ENCODE measurements at places on chromosomes 16 and 17. TPM values are rescaled to one million over a fixed set of nuclear protein-coding genes. Genes with fewer than 3 reads are reported as not detected.

The C1QTNF8 gene
- 0.20 TPM for total RNA-seq

The SEZ6L2 gene
- total RNA-seq, result 48.7 TPM

The TEX14 gene
- not detected for total RNA-seq

The KREMEN2 gene
- 5.0 TPM for total RNA-seq

The CACNG4 gene
- 0.22 TPM for total RNA-seq

The PRCD gene
- 4.8 TPM for total RNA-seq

The ORC6 gene
- 128 TPM for total RNA-seq

The C16orf96 gene
- 1.6 TPM for total RNA-seq

- DNase-seq, result no peak
Observed at GRCh38 chr17:69407759-69408158, 6.7 kb upstream of the MAP2K6 start.

- DNase-seq, result no peak
Observed at GRCh38 chr16:31876951-31877828, 3.6 kb downstream of the ZNF267 start.

GRCh38 chr17:28317099-28317965, 1.7 kb upstream of the TMEM97 start:
- peak; percentile 72 for DNase-seq

GRCh38 chr16:4663777-4664465, 29.4 kb upstream of the NUDT16L1 start:
- DNase-seq, result no peak

- DNase-seq, result no peak
Observed at GRCh38 chr17:80751946-80752581, 207.4 kb downstream of the RPTOR start.

GRCh38 chr16:17177242-17177958, 293.4 kb downstream of the XYLT1 start:
- DNase-seq, result no peak

- DNase-seq, result no peak
Observed at GRCh38 chr17:19296786-19297778, 59.9 kb downstream of the EPN2 start.

GRCh38 chr17:4837471-4838308, 4.5 kb downstream of the MINK1 start:
- DNase-seq, result no peak

DNA sequence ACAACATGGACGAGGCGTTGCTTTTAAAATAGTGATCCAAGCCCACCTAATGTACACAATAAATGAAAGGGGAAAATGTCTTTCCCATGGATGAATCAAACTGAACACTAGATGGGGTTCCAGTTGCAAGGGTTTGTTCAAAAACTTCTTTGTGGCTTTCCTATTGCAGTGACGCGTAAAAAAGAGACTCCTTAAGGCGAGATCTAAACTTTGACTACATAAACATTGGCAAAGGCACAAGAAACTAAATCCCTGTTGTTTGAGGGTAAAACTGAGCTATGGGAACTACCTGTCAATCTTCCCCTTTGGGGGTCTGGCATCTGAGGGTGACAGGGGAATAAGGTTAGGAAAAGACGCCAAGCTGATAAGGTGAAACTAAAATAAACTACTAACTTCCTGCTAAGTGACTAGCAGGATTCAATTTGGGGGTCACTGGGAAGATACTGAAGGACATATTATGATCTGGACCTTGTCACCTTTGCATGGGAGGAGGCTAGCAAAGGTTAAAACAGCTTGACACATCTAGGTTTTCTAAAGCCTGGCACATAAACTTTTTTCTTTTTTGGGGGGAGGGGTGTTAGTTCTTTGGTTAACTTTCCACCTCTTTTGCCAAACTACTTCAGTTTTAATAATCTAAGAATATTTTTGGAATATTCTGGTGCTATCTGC, 4.7 kb downstream of the SALL1 start:
- no peak for DNase-seq

DNA sequence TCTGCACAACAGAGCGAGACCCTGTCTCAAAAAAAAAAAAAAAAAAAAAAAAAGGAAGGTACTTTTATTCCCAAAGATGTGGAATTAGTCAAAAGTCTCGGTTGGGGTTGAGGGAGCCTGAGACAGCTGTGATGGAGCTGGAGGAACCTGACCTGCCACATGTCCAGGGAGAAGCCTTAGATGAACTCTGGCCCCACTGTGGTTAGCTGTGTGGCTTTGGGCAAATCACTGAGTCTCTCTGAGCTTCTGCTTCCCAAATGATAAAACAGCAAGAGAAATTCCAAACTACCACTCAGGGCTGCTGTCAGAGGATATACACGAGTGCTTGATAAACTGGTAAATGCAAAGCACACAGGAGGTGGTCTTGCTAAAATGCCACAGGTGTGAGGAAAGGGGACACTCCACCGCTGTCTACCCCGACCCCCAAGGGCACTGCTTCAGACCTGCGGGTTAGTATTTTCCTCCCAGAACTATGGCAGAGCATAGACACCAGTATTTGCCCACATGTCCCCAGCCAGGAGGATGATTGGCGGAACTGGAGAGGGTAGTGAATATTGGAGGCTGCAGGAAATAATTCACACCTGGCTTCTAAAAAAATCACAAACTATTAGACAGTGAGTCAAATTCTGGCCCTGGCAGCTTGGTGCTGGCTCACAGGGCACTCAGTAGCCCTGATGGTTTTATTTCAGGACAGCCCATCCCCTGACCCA, 14.7 kb downstream of the DRC3 start:
- DNase-seq, result peak; percentile 46

GRCh38 chr16:79707876-79708275, 107.3 kb upstream of the MAF start:
- no peak for DNase-seq

- DNase-seq, result no peak
Observed at GRCh38 chr16:84595052-84595481, 22.8 kb downstream of the COTL1 start.

GRCh38 chr17:80502578-80502877, 26.1 kb upstream of the NPTX1 start:
- no peak for DNase-seq

DNA sequence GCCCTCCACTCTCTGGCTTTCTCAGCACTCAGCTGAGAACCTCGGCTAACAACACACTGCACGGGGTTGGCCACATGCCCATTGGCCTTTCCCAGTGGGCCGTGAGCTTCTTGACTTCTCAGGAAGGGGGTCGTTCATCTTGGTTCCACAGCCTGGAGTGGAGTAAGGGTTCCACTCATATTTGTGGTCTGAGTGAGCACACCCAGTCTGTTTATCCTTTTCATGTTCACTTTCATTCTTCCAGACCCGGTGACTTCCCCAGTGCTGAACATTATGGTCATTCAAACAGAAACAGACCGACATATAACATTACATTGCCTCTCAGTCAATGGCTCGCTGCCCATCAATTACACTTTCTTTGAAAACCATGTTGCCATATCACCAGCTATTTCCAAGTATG, 8.2 kb downstream of the MILR1 start:
- DNase-seq, result no peak

GRCh38 chr16:35102780-35103403, 1643.5 kb downstream of the TP53TG3F start:
- DNase-seq, result no peak

GRCh38 chr16:88769617-88770460, 15.2 kb downstream of the PIEZO1 start:
- DNase-seq, result peak; percentile 97

DNA sequence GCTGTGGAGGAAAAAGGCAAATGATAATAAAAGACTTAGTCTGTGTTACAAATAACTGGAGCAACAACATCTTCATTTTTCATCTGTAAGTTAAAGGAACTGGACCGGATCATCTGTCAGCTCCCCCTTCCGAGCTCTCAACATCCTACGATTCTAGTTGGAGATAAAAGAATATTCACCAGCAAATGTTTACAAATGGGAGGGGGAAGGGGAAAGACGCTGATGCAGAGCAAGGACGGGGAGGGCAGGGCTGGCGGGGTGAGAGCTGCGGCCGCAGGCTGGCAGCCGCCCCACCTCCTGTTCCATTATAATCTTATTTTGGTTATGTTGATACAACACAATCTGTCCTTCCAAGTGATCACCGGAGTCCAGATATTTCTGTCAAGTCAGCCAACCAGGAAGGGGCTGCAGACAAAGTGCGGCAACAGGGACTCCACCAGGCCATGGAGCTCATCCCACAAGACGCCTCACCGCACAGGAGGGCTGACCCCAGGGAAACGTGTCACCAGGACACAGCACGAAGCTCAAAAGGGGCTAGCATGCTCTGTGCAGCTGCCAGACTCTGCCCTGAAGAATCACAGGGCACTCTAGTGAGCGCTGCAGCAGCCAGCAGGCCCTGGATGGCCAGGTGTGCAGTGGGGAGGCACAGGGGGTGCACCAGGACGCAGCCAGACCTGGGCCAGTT, 19.7 kb downstream of the FBXO31 start:
- DNase-seq, result no peak

- no peak for DNase-seq
Observed at GRCh38 chr16:58333985-58334384, 39.2 kb upstream of the PRSS54 start.

DNA sequence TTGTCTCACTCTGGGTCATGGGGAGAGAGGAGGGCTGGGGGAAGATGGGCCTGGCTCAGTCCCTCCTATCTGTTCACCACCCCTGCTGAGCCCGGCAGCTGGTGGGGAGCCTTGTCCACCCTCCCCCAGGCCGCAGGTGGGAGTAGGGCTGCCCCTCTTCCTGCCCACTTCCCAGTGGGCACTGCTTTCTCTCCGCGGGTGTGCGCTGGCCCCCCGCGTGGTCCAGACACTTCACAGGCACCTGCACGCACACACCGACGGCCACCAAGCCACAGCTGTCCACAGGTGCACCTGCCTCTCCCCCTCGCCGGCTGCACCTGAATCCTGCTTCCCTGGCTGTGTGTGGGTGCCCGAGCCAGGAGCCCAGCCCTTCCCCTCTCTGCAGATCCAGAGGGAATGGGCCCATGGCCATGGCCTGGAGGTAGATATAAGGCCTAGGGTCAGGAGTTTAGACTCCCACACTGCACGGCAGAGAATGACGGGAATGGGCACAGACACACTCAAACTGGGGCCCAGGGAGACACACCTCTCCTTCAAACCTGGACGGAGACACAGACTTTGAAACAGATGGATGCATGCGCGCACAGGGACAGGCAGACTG, 2.0 kb downstream of the NHERF2 start:
- no peak for DNase-seq

DNA sequence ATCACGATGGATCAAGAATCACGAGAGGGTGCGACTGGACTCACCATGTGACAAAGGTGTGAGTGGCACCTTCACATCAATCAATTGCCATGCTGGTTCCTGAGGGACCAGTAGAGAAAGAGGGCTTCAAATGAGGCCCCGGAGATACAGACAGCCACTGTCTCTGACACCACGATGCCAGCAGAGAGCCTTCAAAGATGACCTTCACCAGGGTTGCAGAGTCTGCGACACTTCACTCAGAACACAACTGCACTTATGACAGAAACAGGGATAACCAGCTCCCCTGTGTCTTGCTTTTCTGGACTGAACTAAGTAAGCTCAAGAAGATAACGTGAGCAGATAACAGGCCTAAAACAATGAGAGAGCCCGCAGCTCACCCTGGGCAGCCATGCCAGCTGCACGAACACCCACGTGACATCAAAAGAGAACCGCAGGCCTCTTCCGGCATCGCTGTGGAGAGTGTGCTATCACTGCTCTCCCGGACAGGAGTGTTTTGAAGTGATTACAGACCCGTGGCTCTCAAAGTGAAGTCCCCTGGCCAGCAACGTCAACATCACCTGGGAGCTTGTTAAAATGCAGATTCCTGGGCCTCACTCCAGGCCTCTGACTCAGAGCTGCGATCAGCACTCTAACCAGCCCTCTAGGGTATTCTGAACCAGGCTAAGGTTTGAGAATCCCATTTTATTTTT, 36.4 kb downstream of the KLHDC4 start:
- DNase-seq, result no peak

DNA sequence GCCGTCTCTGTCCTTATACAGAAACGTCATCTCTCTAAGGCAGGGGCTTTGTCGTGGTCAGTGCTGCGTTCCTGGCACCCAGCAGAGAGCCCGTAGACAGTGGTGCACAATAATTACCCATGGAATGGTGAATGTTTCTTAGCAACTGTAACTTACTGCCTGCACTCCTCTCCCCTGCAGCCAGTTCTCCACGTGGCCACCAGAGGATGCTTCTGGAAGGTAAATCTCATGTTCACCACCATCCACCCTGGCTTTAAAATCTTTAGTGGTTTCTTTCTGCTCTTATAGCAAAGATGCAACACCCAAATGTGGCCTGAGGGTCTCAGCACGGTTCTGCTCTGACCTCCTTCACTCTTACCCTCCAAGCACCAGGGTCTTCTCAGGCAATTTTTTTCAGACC, 150.8 kb downstream of the GRIN2A start:
- DNase-seq, result peak; percentile 47

GRCh38 chr17:8161289-8162232, 1.2 kb downstream of the VAMP2 start:
- no peak for DNase-seq

DNA sequence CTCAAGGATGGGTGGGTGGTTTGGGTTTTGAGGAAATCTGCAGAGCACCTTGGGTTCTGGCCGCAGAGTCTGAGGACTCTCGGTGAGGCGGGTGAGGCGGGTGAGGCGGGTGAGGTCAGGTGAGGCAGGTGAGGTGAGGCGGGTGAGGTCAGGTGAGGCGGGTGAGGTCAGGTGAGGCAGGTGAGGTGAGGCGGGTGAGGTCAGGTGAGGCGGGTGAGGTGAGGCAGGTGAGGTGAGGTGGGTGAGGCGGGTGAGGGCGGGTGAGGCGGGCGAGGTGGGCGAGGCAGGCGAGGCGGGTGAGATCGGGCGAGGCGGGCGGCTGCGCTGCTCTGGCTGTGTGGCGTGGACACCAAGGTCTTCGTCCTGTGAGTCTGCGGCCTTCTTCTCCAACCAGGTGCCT, 24.1 kb upstream of the RPL13 start:
- no peak for DNase-seq
